Aorta (tissue), 5 donors: ENCODE measurements at places on chromosomes 3 and 15. TPM values are rescaled to one million over a fixed set of nuclear protein-coding genes. Genes with fewer than 3 reads are reported as not detected.

Gene CCR3
- 0.29 TPM for total RNA-seq

Gene TTLL3
- total RNA-seq, result 40.3 TPM

Gene ARL14
- total RNA-seq, result not detected

DNA sequence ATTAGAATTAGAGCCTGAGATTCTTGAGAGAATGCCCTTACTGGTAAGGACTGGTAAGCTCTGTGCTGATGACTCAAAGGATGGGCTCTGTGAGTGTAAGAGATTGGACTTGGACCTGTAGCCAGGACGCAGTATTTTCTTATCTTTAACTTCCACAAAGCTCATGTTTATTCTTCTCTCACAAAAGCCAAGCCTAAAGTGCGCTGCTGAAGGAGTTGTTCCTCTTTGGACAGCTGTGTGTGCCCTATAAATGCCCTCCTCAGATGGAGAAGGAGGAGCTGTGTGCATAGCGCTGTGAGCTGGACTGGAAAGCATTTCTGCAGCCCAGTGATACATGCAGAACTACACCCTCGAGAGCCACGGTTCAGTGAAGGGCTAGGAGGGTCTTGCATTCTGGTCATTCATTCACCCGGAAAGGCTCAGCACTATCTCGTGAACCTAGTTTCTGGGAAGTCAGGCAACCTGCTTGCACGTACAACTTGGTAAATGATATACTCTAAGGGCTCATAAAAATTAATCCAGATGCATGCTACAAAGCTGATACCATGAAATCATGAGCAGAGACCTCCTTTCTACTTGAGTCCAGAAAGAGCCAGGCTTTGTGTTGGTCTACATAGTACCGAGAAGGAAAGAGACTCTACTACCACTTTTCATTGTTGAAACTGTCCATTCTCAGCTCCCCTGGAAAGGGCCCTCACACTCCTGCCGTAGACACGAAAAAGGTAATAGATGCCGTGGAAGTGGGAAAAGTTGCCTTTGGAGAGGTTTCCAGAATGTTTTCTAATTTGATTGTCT, 103.0 kb upstream of the TBL1XR1 start:
- DNase-seq, result peak; percentile 63
- peak overlapping the region; percentile 64 for H3K27ac ChIP-seq
- H3K4me3 ChIP-seq, result no peak overlapping the region
- no peaks in the 10 kb centered on the region for H3K27me3 ChIP-seq
- H3K4me1 ChIP-seq, result peaks cover 8% of the 10 kb centered on the region

DNA sequence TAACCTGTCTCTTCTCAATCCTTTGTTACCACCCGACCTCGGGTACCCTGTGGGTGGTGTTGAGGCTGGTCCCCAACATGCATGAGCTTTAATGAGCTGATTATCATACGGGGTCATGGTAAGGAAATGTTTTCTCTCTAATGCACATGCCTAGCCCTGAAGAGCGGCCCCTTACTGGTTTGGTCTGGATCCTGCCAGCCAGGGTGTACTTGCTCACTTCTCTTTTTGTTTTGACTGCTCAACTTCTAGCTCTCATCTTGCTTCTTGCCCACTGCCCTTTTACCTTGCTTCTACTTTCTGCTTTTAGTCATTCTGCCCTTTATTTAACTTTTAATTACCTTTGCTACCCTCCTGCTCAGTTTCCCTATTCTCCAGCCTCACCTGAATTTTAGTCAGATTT, 44.3 kb upstream of the ACAD9 start:
- no peaks in the 10 kb centered on the region for H3K4me1 ChIP-seq
- no peaks in the 10 kb centered on the region for H3K36me3 ChIP-seq
- H3K27me3 ChIP-seq, result no peaks in the 10 kb centered on the region
- H3K4me3 ChIP-seq, result no peak overlapping the region
- H3K27ac ChIP-seq, result no peak overlapping the region
- DNase-seq, result no peak

GRCh38 chr3:20068512-20069177, 28.4 kb downstream of the KAT2B start:
- DNase-seq, result no peak
- H3K4me3 ChIP-seq, result no peak overlapping the region
- no peaks in the 10 kb centered on the region for H3K36me3 ChIP-seq
- H3K27ac ChIP-seq, result no peak overlapping the region
- no peaks in the 10 kb centered on the region for H3K4me1 ChIP-seq
- no peaks in the 10 kb centered on the region for H3K27me3 ChIP-seq

- no peaks in the 10 kb centered on the region for H3K27me3 ChIP-seq
- no peak for DNase-seq
- H3K4me3 ChIP-seq, result no peak overlapping the region
These were observed 94.6 kb downstream of the CYP19A1 start for GRCh38 chr15:51243774-51244173.

GRCh38 chr3:195384952-195385351, 57.9 kb downstream of the ACAP2 start:
- H3K36me3 ChIP-seq, result no peaks in the 10 kb centered on the region
- no peak overlapping the region for H3K27ac ChIP-seq
- H3K4me3 ChIP-seq, result no peak overlapping the region
- H3K4me1 ChIP-seq, result no peaks in the 10 kb centered on the region
- no peak for DNase-seq

DNA sequence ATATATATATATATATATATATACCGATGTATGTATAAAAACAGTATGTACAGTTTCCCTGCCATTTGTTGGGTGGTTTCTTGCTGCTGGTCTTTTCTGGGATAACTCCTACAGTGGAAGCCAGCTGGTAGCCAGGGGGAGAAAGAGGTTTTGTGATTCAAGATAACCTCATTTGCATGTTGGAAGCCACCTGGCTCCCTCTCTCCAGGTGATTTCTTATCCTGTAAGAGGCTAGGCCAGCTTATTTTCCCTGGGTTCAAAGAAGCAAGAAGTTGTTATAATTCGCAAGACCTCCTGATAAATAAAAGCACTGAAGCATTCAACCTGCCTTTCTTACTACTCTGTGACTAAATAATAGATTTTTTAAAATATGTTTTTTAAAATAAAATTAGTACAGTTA, 443.3 kb downstream of the VGLL3 start:
- no peak overlapping the region for H3K4me3 ChIP-seq
- no peaks in the 10 kb centered on the region for H3K4me1 ChIP-seq
- no peak overlapping the region for H3K27ac ChIP-seq
- no peaks in the 10 kb centered on the region for H3K27me3 ChIP-seq
- no peak for DNase-seq
- H3K36me3 ChIP-seq, result no peaks in the 10 kb centered on the region

DNA sequence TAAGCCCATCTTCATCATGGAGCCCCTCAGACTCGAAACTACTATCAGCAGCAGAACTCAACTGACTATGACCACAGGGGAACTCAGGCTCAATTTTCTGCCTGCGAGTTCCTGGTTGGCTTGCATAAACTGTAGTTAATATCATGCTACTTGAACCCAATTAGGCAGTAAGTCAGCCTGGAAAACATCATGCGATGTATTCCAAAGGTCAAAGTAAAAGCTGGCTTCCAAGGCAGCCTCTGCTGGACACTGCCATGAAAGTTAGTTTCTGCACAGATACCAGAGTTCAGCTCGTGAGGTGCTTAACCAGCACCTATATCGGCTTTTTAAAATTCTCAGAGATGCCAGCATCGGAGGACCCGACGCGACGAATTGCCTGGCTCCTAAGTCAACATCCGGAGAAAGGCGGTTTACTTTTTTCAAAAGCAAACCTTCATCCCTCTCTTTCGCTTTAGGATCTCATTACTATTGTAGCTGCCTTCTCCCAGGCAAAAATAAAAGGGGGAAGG, 3.8 kb downstream of the ANP32A start:
- H3K4me3 ChIP-seq, result peak overlapping the region; percentile 86
- no peak for DNase-seq
- no peaks in the 10 kb centered on the region for H3K27me3 ChIP-seq
- H3K36me3 ChIP-seq, result no peaks in the 10 kb centered on the region
- H3K27ac ChIP-seq, result no peak overlapping the region
- no peaks in the 10 kb centered on the region for H3K4me1 ChIP-seq

DNA sequence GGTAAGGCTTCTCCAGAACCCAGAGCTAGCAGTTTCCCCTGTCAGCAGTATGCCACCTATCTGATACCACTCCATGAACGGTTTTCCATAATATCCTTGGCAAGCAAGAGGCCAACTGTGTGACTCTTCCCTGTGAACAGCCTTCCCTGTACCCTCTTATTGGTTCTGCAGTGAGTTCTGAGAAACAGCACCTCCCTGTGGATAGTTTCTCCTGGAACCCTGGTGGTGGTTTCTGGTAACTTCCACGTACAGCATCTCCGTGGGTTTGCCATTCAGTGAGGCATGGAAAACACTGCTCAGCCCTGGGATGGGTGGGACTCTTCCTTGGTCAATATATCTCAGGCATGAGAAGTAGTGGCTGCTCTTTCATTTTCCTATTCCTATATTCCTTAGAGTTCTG, 19.4 kb upstream of the SERPINI2 start:
- no peak for DNase-seq
- H3K36me3 ChIP-seq, result no peaks in the 10 kb centered on the region
- no peak overlapping the region for H3K27ac ChIP-seq
- H3K27me3 ChIP-seq, result no peaks in the 10 kb centered on the region
- H3K4me3 ChIP-seq, result no peak overlapping the region

DNA sequence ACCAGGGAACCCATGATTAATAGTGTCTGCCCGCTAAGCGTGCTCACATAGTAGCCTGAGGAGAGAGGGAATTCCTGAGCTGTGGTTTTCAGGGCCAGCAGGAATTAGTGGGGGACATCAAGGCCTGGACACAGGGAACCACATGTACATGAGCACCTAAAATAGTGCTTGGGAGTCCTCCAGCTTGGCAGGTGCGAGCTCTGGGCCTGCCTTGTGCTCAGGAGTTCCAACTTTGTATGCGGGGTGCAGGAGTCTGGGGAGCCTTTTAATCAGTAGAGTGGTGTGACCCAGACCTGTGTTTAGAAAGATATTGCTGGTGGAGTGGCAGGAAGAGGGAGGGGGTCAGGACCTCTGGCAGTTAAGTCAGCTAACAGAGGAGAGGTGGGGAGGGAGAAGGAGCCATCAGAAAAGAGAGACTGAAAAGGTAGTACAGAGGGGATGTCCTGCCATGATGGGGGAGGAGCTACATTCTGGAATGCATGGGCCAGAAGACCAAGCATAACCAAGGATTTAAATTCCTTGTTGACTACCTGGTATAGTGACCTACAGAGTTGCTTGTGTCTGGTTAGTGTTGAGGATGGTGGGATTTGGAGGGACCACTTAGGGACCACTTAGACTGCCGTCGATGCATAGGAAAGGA, 1.9 kb downstream of the DAG1 start:
- H3K4me1 ChIP-seq, result peaks cover 1% of the 10 kb centered on the region
- no peaks in the 10 kb centered on the region for H3K36me3 ChIP-seq
- peak overlapping the region; percentile 48 for H3K27ac ChIP-seq
- H3K27me3 ChIP-seq, result no peaks in the 10 kb centered on the region
- DNase-seq, result no peak

GRCh38 chr3:119862616-119863015, 80.7 kb downstream of the NR1I2 start:
- H3K36me3 ChIP-seq, result no peaks in the 10 kb centered on the region
- DNase-seq, result no peak
- H3K4me3 ChIP-seq, result no peak overlapping the region
- no peak overlapping the region for H3K27ac ChIP-seq
- H3K4me1 ChIP-seq, result no peaks in the 10 kb centered on the region
- no peaks in the 10 kb centered on the region for H3K27me3 ChIP-seq

DNA sequence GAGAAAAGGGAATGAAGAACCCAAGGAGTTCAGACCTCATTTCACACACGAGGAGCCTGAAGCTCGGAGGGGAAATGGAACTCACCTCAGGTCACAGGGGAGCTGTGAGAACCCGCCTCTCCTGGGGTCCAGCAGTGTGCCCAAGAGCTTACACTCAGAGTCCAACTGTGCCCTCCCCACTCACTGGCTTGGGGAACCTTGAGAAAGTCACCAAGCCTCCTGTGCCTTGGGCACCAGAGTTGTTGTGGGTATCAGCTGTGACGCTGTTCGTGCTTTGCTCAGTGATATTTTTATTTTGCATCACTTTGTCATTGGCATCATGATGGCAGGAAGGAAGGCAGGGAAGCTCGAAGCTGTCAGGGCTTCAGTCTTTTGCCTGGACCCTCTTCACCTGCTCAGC, 83.4 kb downstream of the TLE3 start:
- H3K27me3 ChIP-seq, result no peaks in the 10 kb centered on the region
- H3K4me1 ChIP-seq, result no peaks in the 10 kb centered on the region

- no peaks in the 10 kb centered on the region for H3K27me3 ChIP-seq
- no peaks in the 10 kb centered on the region for H3K4me1 ChIP-seq
- H3K36me3 ChIP-seq, result no peaks in the 10 kb centered on the region
- no peak overlapping the region for H3K27ac ChIP-seq
- no peak for DNase-seq
These were observed 8.0 kb downstream of the TMEM212 start for GRCh38 chr3:171850960-171851659.

DNA sequence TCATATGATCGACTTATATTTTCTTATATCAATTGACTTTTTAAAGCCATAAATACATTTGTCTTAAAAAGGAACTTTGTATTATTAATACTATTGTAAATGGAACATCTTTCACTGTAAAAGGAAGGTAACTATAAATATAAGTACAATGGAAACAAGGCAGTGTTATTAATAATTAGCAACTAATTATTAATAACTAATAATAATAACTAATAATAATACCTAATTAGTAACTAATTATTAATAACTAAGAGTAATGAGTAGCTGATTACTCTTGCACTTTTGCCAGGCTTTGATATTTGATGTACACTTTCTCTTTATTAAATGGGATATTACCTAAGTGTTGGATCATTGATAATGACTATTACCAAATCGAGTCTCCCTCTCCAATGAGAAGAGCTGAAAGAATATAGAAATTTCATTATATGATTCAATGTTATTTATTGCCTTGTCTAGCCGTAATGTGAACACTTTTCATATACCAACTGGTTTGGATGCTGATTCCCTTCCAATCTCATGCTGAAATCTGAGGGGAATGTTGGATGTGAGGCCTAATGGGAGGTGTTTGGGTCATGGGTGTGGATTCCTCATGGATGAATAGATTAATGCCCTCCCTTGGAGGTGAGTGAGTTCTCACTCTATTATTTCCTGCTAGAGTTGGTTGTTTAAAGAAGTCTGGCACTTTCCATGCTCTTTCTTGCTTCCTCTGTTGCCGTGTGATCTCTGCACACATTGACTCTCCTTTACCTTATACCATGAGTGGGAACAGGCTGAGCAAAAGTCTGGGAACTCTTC, 202.1 kb upstream of the ZBTB20 start:
- no peak overlapping the region for H3K27ac ChIP-seq
- no peak overlapping the region for H3K4me3 ChIP-seq
- H3K4me1 ChIP-seq, result peaks cover 2% of the 10 kb centered on the region

- no peak overlapping the region for H3K4me3 ChIP-seq
- no peak overlapping the region for H3K27ac ChIP-seq
- H3K27me3 ChIP-seq, result no peaks in the 10 kb centered on the region
These were observed 162.5 kb downstream of the C3orf38 start for GRCh38 chr3:88312256-88312655.

DNA sequence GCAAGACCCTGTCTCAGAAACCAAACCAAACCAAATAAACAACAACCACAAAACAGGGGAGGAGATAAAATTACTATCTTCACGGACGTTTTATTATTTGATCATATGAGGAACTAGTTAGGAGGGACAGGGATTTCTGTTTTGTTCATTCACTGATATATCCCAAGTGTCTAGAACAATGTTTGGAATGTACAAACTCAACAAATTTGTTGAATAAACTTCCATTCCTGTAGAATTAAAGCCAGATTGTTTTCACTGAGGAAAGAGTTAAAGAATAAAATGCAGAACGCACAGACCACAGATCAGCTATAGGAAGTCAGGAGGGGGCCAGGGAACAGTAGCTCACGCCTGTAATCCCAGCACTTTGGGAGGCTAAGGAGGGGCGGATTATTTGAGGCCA, 6.5 kb upstream of the STRC start:
- H3K36me3 ChIP-seq, result no peaks in the 10 kb centered on the region
- H3K27ac ChIP-seq, result no peak overlapping the region
- no peaks in the 10 kb centered on the region for H3K4me1 ChIP-seq
- no peak overlapping the region for H3K4me3 ChIP-seq
- DNase-seq, result no peak
